ENCODE measurements at places on chromosomes 7 and 10.

DNA sequence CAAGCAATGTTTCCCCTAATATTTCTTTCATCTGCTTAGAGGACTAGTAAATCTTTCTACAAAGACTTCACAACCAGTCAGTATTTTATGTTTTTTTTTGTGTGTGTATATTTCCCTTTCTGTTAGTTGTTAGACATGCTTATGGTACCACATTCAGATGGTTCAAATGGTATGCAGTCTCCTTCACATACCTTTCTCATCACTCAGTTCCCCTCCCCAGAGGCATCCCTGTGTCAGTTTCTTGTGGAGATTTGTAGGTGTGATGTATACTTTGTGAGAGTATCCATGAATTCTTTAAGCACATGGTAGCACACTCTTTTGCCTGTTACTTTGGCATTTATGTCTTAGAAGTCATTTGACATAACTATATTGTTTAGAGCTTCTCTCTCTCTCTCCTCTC lies 4.4 kb downstream of the ZNF485 start:
- H3K27me3 ChIP-seq: no peaks in the 10 kb centered on the region
- H3K36me3 ChIP-seq: peaks cover 33% of the 10 kb centered on the region
- H3K4me3 ChIP-seq: no peak overlapping the region
- no peak overlapping the region for H3K27ac ChIP-seq

DNA sequence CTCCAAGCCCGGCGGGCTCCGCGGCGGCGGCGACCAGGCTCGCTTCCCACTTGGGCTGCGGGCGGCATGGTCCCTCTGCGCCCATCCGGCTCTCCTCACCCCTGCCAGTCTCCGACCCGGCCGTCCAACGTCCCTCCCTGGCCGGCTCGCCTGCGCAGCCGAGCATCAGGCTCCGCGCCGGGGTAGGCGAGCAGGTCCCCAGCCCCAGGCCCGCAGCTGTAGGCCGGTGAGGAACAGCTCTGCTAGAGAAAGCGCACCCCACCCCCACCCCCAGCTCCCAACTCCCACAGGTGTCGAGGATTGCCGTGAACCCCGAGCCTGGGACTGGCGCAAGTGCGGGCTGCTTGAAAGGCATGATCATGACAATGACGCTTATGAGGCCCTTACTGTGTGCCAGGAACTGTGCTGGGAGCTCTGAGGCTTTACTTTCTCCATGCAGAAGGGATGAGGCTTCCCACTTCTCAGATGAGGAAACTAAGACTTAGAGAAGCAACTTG lies 20.8 kb upstream of the PAX2 start:
- peaks cover 8% of the 10 kb centered on the region for H3K4me1 ChIP-seq
- no peak overlapping the region for H3K4me3 ChIP-seq
- H3K36me3 ChIP-seq: no peaks in the 10 kb centered on the region
- H3K27me3 ChIP-seq: peaks cover 84% of the 10 kb centered on the region
- H3K27ac ChIP-seq: no peak overlapping the region

GRCh38 chr10:49164559-49165188 lies 23.5 kb downstream of the TMEM273 start:
- peak; percentile 65 for DNase-seq
- no peak overlapping the region for H3K4me3 ChIP-seq
- H3K27me3 ChIP-seq: no peaks in the 10 kb centered on the region
- peaks cover 22% of the 10 kb centered on the region for H3K4me1 ChIP-seq

DNA sequence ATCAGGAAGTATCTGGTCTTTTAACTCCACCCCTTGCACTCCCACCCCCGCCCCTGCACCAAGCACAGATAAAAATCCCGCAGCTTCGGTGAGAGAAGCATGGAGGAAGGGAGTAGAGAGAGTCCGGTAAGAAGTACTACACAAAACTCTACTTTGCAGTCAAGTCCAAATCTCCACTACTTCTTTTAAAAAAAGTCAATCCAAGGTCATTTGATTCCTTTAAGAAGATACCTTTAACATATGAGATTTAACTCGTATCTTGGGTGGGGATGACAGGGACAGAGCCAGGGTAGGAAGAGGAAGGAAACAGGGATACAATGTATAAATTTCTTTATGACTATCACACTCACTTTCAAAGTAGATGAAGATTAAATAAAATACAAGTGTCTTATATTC lies 132.1 kb downstream of the NRBF2 start:
- H3K4me3 ChIP-seq: peak overlapping the region; percentile 99
- H3K36me3 ChIP-seq: peaks cover 5% of the 10 kb centered on the region
- H3K27ac ChIP-seq: no peak overlapping the region
- H3K27me3 ChIP-seq: no peaks in the 10 kb centered on the region

DNA sequence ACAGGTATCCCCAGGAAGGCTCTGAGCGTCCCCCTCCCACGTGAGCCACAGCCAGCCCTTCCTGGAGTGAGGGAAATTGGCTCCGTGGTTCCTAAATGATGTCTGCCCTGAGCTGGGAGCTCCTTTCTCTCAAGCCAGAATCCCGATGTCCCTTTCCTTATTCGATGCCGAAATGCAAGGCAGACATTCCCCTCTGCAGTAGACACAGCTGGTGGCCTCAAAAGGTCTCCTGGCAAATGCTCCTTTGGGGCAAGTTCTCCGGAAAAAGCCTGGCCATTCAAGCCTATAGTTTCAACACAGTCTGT lies 98.9 kb downstream of the HIP1 start:
- peaks cover 22% of the 10 kb centered on the region for H3K4me1 ChIP-seq
- no peak overlapping the region for H3K27ac ChIP-seq
- H3K36me3 ChIP-seq: peaks cover 5% of the 10 kb centered on the region
- H3K4me3 ChIP-seq: peak overlapping the region; percentile 76

- H3K36me3 ChIP-seq: no peaks in the 10 kb centered on the region
- H3K4me1 ChIP-seq: peaks cover 6% of the 10 kb centered on the region
- peak within 1 kb of the TSS; percentile 10 for H3K4me3 ChIP-seq
- no peak within 1 kb of the TSS for H3K27ac ChIP-seq
- H3K27me3 ChIP-seq: peaks cover 68% of the 10 kb centered on the region
Observed at GRCh38 chr10:23344241-23344841, at the start of gene C10orf67. Gene C10orf67, minus strand, starts transcription at chr10:23344797. Its CDS starts 23 bp downstream, at chr10:23344774.

GRCh38 chr7:119421657-119422056 lies 851.3 kb upstream of the KCND2 start:
- H3K27me3 ChIP-seq: no peaks in the 10 kb centered on the region
- no peaks in the 10 kb centered on the region for H3K4me1 ChIP-seq
- H3K27ac ChIP-seq: no peak overlapping the region
- H3K36me3 ChIP-seq: no peaks in the 10 kb centered on the region
- DNase-seq: no peak

DNA sequence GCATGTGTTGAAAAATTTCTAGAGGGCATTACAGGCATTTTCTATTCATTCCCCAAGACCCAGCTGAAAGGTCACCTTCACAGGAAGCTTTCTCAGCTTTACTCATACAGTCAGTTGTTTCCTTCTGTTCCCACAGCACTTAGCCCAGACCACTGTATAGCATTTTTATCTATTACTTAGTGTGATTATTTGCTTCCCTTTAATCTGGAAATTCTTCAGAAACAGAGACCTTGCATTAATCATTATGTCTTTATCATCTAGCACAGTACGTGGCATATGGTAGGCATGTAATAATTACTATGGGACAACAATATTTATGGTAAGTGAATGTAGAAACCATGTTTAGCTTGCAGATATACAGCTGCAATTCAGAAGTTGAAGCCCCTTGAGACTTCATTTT lies 38.2 kb upstream of the CDK6 start:
- no peak for DNase-seq
- H3K27ac ChIP-seq: no peak overlapping the region
- no peak overlapping the region for H3K4me3 ChIP-seq

- DNase-seq: no peak
- H3K27me3 ChIP-seq: peaks cover 2% of the 10 kb centered on the region
- no peaks in the 10 kb centered on the region for H3K4me1 ChIP-seq
- no peaks in the 10 kb centered on the region for H3K36me3 ChIP-seq
Observed at GRCh38 chr7:42106562-42106961, 130.4 kb downstream of the GLI3 start.

GRCh38 chr7:157177333-157177982 lies 38.7 kb downstream of the UBE3C start:
- no peak for DNase-seq
- no peak overlapping the region for H3K27ac ChIP-seq
- H3K4me3 ChIP-seq: no peak overlapping the region
- H3K36me3 ChIP-seq: peaks cover 86% of the 10 kb centered on the region
- H3K4me1 ChIP-seq: no peaks in the 10 kb centered on the region

GRCh38 chr7:2001601-2002442 lies 230.9 kb downstream of the MAD1L1 start:
- H3K27ac ChIP-seq: no peak overlapping the region
- peaks cover 11% of the 10 kb centered on the region for H3K36me3 ChIP-seq
- H3K4me3 ChIP-seq: no peak overlapping the region
- DNase-seq: no peak
- H3K27me3 ChIP-seq: no peaks in the 10 kb centered on the region
- H3K4me1 ChIP-seq: no peaks in the 10 kb centered on the region

DNA sequence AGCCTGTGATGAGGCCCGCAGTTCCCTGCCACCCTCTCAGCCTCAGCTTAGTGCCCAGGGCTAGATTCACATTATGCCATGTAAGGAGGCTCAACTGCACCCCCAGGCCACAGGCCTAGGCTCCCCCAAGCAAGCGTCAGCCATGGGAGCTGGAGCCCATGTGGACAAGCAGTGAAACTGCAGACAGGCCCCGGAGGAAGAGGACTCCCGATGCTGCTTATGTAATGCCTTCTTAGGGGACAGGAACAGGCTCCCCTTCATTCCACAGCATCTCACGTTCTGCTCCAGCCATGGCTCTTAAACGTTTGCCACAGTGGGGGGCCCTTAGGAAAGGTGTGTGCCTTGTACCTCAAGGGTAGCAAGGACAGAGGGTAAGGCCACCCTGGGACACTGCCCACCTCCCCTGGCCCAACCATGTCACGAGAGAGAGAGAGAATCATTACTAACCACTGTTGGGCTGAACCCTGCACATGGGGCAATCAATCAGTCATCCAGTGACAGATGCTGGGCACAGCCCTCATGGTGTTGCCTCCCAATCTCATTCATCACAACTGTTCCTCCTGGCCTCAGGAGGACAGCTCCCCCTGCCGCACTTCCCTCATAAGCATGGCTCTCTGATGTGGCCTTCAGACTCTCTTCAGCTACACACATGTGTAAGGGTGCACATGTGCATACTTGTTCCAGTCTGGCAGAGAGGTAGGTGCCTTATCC lies 263.0 kb downstream of the GRID1 start:
- no peaks in the 10 kb centered on the region for H3K4me1 ChIP-seq
- no peaks in the 10 kb centered on the region for H3K27me3 ChIP-seq
- DNase-seq: no peak
- no peak overlapping the region for H3K4me3 ChIP-seq
- H3K27ac ChIP-seq: no peak overlapping the region

DNA sequence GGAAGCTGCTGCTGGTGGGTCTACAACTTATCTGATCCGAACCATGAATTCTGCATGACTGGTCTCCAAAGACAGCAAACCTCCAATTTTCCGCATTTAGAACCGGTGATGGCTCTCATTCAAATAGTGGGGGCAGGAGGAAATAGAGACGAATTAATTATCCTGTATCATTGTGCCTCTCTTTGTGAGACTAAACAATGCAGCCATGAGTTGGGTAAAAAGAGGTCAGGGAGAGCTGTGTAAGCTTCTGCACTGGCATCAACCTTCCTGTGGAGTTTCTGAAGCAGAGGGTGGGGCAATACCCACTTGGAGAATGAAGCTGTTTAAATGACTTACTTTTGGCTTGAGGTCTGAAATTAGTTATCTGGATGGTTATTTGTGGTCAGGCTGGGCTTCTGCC lies 266.4 kb downstream of the SORCS3 start:
- H3K27ac ChIP-seq: no peak overlapping the region
- DNase-seq: no peak
- no peak overlapping the region for H3K4me3 ChIP-seq
- no peaks in the 10 kb centered on the region for H3K36me3 ChIP-seq

DNA sequence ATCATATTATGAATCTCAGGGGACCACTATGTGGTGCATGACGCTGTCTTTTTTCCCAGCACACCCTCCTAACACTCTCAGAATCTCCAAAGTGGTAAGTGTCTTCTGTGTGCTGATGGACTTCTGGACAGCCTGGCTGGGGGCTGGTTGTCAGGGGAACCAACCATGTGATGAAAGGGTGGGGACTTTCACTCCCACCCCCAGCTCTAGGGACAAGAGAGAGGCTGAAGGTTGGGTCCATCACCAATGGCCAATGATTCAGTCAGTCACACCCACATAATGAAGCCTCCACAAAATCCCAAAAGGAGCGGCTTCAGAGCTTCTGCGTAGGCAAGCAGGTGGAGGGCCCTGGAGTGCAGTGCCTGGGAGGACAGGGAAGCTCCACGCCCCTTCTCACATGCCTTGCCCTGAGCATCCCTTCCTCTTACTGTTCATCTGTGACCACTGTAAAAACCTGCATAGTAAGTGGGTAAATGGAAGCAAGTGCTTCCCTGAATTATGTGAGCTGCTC lies 44.6 kb downstream of the RASGEF1A start:
- no peak overlapping the region for H3K27ac ChIP-seq
- no peaks in the 10 kb centered on the region for H3K27me3 ChIP-seq
- H3K4me1 ChIP-seq: no peaks in the 10 kb centered on the region
- H3K4me3 ChIP-seq: no peak overlapping the region
- DNase-seq: no peak

GRCh38 chr10:5618829-5619228 lies 47.6 kb downstream of the ASB13 start:
- H3K27me3 ChIP-seq: no peaks in the 10 kb centered on the region
- H3K27ac ChIP-seq: no peak overlapping the region
- no peaks in the 10 kb centered on the region for H3K36me3 ChIP-seq

DNA sequence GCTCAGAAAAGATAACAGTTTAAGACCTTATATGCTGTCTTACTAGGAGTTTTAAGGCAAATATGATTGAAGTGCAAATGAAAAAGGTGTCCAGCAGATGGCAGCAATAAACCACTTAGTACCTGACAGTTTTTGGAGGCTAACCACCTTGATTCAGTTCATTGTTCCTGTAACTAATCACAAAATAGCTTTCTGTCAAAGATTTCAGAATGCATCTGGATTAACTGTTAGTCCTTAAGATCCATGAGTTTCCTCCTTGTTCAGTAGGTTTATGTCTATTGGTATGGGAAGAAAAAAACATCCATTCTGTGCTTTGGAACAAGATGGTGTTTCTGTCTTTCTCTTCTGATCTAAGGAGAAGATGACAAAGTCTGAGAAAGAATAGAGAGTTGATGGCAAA lies 46.6 kb downstream of the CCSER2 start:
- no peaks in the 10 kb centered on the region for H3K27me3 ChIP-seq
- no peak overlapping the region for H3K27ac ChIP-seq
- H3K4me3 ChIP-seq: no peak overlapping the region

GRCh38 chr10:6351495-6351894 lies 148.8 kb downstream of the PFKFB3 start:
- no peaks in the 10 kb centered on the region for H3K27me3 ChIP-seq
- peak; percentile 58 for DNase-seq
- H3K4me3 ChIP-seq: no peak overlapping the region

GRCh38 chr10:48535416-48536155 lies 69.3 kb downstream of the ARHGAP22 start:
- H3K27ac ChIP-seq: no peak overlapping the region

GRCh38 chr10:125203186-125203800 lies 42.9 kb upstream of the CTBP2 start:
- no peak overlapping the region for H3K4me3 ChIP-seq
- no peaks in the 10 kb centered on the region for H3K27me3 ChIP-seq
- H3K4me1 ChIP-seq: no peaks in the 10 kb centered on the region
